Lower lobe of right lung (tissue), 2 donors: ENCODE measurements at places on chromosomes 7 and 10.

GRCh38 chr10:61319386-61320256 lies 133.6 kb downstream of the TMEM26 start:
- DNase-seq = no peak

DNA sequence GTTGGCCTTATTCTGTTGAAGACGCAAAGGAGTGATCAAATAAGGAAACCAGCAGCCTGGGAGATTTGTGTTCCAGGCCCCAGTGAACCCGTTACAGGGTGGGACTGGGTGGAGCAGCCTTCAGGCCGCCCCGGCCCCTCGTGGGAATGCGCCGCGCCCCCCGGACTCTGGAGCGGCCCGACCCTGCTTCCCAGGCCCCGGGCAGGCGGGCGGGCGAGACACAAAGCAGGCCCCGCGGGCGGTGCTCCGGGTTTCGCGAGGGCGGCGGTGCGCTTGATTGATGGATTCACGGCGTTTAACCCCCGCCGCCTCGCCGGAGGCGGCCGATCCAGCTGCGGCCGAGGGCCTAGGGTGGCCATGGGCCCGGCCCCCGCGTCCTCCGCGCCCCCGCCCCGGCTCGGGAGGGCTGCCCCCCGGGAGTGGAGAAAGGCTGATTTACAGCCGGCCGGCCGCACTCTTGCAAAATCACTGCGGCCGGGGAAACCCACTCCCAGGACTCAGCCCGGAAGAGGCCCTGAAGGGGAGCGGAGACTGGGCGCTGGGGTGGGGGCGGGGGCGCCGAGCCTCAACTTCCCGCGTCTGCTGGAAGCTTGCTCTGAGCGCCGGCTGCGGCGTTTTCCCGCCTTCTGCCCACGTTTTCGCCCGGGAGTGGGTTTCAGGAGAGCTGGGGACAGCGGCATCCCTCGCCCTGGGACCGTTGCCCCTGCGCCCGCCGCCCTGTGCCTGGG lies 299.6 kb upstream of the NFE2L3 start:
- DNase-seq = no peak

- no peak for DNase-seq
Measured at GRCh38 chr10:101219139-101219945, 9.9 kb downstream of the LBX1 start.

- DNase-seq = no peak
Measured at GRCh38 chr7:106629516-106629915, 31.4 kb downstream of the CCDC71L start.

DNA sequence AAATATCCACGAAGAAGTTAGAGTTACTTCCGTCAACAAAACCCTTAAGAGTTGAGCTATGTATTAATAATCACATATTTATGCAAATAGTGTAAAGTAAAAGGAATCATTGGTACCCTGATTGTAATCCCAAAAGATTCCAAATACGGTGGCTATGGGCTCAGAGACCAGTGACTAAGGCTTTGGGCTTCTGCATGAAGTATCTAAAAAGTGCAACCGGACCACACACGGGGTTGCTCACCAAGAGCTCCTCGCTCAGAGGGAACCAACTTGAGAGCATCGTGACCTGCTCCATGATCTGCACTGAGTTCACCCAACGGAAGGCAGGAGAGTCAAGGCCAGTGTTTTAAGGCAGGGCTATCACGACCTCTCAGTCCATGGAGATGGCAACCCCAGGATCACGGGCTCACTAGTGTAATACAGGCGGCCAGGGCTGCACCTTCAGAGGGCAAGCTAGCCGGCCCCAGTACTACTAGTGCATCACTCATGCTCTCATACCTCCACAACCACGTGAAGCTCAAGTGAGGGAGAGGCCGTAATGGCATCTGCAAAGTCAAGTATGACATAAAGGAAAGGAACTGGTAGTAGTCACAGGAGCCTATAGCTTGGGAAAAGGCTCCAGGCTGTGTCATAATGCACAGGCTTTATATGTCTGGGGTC lies 77.1 kb upstream of the CAMK2B start:
- DNase-seq = no peak

- no peak for DNase-seq
Measured at GRCh38 chr10:6059506-6059905, 2.7 kb downstream of the IL2RA start.
